Endodermal cell (in vitro differentiated cells): ENCODE measurements at places on chromosomes 7 and 10.
A peak's percentile ranks its signal among the peaks of the same experiment; 100 is the strongest.

- no peak for DNase-seq
Measured at GRCh38 chr7:18401757-18402156, 93.8 kb upstream of the HDAC9 start.

GRCh38 chr7:147659036-147659995 is 931.2 kb upstream of the C7orf33 start:
- DNase-seq = no peak

GRCh38 chr10:91076991-91077548 is 143.4 kb upstream of the PCGF5 start:
- no peak for DNase-seq

DNA sequence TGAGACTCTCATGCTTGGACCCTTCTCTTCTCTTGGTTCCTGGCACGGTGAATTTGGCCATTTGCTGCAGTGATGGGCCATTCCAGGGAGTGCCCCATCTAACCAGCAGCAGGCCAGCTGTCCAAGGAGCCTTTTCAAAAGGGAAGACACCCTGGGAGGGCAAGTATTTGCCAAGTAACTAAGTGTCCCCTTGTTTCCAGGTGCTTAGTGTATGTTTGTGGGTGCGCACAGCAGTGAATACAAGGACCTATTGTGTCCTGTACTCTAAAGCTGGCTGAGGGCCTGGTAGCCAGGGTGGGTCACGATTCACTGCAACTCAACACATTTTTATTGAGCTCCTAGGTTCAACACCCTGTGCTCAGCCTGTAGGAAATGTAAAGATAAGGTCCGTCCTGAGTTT is 348.8 kb downstream of the RNLS start:
- DNase-seq = no peak

DNA sequence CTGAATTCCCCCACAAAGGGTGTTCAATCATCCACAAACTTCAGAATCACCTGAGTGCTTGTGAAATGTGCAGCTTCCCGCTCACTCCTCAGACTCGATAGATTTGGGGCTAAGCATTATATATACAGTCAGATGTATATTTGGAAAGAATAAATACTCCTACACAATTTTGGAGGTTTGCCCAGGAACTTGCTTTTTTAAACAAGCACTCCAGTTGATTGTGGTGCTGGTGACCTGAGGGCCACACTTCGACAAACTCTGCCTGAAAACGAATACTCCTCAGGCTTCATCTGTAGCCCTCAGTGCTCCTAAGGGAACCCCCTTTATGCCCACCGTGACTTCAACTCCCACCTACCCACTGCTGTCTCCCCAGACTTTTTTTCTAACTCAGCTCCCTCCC is 211.6 kb downstream of the INHBA start:
- DNase-seq = no peak

- no peak for DNase-seq
Measured at GRCh38 chr10:117603726-117604125, 61.2 kb downstream of the EMX2 start.

DNA sequence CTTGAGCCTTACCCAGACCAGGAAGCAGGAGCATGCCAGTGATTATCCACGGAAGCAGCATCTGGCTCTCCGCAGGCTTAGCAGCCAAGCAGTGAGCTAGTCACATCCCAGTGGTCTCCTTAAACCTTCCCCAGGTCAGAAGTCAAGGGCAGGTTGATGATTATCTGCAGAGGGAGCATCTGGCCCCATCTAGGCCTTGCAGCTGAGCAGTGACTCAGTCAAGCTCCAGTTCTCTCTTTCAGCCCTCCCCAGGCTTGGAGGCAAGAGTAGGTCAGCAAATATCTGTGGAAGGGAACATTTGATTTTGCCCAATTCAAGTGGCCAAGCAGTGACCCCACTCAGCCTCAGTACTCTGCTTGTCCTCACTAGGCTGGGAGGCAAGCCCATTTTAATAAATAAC is 61.6 kb downstream of the ANKRD7 start:
- no peak for DNase-seq

- peak; percentile 88 for DNase-seq
Measured at GRCh38 chr10:103278862-103279298, 1.9 kb downstream of the INA start.

- no peak for DNase-seq
Measured at GRCh38 chr10:113620511-113620910, 43.3 kb downstream of the NRAP start.

DNA sequence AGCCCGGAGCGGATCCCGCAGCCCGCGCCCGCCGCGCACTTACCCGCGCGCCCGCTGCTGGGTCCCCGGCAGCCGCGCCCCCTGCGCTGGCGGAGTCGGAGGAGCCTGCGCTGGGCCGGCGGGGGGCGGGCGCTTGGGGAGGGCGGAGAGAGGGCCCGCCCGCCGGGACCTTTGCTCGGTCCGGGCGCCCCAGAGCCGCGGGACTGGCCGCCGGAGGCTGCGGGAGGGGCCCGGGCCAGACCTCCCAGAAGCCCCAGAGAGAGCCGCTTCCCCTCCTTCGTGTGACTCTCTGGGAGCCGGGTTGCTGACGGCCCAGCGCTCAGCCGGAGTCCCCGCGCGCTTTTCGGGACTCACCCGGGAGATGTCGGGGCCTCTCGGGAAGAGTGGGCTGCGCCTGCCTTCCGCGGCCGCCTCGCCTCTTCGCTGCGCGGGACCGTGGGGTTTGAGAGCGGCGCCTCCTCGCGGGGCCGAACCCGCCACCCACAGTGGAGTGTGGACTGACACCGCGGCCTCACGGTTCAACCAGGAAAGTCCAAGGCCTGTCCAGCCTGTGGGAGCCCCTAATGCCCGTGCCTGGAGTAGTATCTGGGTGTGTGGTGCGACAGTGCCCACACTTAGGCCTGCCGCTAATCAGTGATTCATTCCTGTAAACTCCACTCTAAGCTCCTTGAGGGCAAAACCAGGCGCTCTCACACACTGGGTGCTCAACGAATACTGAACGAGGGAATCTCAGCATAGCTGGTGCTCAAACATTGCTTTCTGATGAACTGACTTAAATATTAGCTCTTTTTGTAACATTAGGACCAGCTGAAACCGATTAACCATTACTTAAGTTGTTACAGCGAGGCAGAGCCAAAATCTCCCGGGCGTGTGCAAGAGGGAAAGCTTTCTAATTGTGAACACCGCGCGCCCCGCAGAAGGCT is at the start of gene GSDME:
Gene GSDME, minus strand, starts transcription at position 112 of the 923 bp plus-strand sequence. CDS start 7,690 bp downstream, outside the sequence.
- DNase-seq = peak; percentile 86

- DNase-seq = no peak
Measured at GRCh38 chr7:47588704-47589225, 6.9 kb upstream of the TNS3 start.

DNA sequence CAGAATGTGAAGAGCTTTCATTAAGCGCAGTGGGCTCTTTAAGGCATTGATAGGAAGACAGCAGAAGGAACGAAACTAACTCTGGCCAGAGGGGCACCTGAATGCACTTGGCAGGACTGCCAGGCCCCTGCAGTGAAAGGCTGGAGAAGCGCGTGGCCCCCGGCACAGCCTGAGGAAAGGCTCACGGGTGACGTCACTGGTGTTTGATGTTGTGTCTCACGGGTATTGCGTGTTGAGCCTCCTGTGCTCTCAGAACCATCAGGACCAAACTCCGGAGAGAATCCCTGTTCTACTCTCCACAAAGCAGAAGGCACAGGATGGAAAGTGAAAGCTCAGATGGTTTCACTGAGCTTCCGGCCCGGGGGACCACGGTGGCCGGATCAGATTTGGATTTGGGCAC is 515.8 kb upstream of the FOXK1 start:
- no peak for DNase-seq

DNA sequence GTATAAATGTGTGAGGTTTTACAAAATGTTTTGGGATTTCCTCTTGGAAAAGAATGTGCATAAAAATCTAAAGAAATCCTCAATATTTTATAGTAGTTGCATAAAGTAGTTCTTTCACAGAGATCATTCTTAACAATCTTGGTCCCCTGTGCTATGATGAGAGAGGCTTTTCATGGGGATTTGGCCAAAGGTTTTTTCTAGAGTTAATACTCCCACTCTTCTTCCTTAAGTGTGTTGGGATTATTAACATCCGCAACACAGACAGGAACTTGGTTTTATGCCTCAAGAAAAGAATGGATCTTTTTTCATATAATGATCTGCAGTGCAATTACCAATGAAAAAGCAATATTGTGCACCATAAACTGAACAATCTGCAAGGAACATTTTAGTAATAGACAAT is 71.5 kb downstream of the AGMO start:
- no peak for DNase-seq

DNA sequence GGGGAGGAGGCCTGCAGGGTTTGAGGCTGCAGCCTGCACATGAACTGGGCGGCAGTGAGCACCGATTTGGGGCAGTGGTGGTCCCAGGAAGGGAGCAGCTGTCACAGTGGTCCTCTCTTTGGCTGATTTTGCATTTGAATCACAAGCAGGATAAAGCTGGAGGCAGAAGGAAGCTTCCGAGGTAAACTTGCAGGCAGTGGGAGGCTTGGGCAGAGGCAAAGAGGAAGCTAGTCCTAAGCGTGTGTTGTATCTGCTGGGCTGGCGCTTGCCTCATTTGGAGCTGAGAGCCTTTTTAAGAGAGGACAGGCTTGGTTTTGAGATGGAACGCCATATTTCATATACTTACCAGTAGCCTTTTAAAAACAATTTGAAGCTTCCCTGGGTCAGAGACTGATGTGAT is 177.2 kb upstream of the PODXL start:
- no peak for DNase-seq

GRCh38 chr10:43749145-43749576 is 100.5 kb upstream of the ZNF32 start:
- no peak for DNase-seq

DNA sequence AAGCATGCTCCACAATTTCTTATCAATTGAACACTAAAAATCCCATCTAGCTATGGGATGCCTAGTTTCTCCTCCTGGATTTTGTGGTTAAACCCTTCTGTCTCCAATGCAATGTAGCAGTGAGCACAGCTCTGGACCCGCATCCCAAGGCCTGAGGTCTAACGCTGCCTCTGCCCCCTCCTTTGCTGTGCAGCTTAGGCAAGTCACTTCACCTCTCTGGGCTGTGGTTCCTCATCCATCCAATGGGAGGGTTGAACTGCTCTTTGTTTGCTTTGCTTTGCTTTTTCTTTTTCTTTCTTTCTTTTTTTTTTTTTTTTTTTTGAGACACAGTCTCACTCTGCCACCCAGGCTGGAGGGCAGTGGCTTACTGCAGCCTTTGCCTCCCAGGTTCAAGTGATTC is 69.2 kb downstream of the PARP12 start:
- DNase-seq = no peak

DNA sequence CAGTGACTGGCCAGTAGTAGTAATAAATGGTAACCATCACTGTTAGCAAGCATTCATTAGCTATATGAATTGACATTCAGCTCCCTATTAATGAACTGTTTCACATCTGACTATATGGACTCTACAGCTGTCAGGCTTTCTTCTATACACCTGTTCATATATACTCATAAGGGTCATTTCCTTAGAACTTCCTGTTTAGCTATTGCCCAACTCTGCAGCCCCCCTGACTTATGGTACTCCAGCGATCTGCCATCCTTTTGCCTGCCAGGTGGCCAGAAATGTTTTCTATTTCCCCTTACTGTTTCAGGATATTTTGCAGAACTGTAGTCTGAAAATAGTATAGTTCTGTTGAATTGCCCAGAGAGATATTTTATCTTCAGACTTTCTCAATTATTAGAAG is 56.6 kb downstream of the TASOR2 start:
- DNase-seq = no peak

DNA sequence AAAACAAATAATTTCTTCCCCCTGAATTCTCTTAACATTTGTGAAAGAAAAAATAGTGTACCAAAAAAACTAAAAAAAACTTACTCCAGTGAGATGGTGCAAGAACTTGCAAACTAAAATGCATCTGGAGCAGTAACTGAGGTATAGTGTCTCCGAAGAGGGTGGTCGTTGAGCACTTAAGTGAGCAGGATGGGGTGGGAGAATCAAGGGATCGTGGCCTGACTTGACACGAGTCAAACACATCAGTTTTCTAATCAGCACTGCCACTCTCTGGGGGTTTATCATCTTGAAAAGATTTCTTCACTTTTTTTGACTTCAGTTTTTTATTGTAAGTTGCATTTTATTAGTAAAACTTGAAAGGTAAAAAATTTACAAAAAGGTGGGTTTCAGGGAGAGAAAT is 2.5 kb downstream of the ZNF273 start:
- no peak for DNase-seq

DNA sequence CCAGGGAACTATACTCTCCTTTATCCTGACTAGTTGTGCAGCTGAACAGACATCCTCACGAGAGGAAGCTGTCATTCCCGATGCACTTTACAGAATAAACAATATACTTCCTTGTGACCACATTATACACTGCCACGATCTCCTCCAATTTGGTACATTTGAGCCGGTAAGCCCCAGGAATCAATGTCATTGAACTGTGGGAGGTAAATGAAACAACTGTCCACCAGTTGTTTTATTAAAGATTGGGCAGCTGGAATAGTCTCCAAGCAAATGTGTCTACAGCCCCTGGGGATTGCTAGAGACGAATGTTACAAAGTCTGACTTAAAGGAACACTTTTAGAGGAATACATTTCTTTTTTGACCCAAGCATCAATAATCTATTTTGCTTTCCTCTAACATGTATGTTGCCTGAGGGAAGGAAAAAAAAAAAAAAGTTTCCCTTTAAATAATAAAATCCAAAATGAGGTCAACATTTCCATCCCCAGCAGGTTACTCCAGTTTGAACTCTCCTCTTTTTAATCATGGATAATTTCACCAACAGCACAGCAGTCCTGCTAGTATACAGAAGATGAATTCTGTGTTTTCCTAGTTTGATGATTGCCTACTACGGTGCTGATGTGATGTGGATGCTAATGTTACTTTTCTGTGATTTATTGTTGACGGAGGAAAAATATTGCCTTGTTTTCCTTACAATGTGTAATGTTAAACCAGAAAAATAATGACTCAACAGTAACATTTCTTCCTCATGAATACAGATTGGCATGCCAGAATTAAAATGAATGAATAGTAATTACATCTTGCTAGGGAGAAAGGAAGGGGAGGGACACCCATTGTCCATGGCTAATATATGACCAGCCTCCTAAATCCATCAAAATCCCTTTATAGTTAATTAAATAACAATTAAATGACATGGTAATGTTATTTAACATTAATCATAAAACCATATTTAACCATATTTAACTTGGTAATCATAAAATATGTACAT is 360.9 kb downstream of the NEBL start:
- no peak for DNase-seq

GRCh38 chr10:114751856-114752255 is 69.7 kb upstream of the FHIP2A start:
- no peak for DNase-seq

GRCh38 chr7:47477191-47478016 is 104.5 kb downstream of the TNS3 start:
- no peak for DNase-seq

- DNase-seq = no peak
Measured at GRCh38 chr10:12631787-12632562, 282.6 kb downstream of the CAMK1D start.

GRCh38 chr7:111282626-111283025 is 191.7 kb downstream of the LRRN3 start:
- DNase-seq = no peak

- DNase-seq = no peak
Measured at GRCh38 chr10:79353000-79353406, 5.7 kb downstream of the PPIF start.
